Osteocyte (in vitro differentiated cells): ENCODE measurements at places on chromosomes 13 and 19. TPM values are rescaled to one million over a fixed set of nuclear protein-coding genes. Genes with fewer than 3 reads are reported as not detected.
A peak's percentile ranks its signal among the peaks of the same experiment; 100 is the strongest.

DNA sequence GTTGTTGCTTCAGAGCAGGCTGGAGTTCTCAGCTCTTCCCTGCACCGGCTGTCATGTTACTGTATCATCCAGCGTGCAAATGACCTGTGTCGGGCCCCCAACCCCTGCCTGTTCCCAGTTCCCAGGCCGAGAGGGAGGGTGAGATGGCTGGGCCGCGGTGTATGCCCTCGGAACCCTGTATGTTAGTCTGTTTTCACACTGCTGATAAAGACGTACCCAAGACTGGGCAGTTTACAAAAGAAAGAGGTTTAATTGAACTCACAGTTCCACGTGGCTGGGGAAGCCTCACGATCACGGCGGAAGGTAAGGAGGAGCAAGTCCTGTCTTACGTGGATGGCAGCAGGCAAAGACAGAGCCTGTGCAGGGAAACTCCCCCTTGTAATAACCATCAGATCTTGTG is 10.9 kb downstream of the TMEM255B start:
- no peak for DNase-seq

DNA sequence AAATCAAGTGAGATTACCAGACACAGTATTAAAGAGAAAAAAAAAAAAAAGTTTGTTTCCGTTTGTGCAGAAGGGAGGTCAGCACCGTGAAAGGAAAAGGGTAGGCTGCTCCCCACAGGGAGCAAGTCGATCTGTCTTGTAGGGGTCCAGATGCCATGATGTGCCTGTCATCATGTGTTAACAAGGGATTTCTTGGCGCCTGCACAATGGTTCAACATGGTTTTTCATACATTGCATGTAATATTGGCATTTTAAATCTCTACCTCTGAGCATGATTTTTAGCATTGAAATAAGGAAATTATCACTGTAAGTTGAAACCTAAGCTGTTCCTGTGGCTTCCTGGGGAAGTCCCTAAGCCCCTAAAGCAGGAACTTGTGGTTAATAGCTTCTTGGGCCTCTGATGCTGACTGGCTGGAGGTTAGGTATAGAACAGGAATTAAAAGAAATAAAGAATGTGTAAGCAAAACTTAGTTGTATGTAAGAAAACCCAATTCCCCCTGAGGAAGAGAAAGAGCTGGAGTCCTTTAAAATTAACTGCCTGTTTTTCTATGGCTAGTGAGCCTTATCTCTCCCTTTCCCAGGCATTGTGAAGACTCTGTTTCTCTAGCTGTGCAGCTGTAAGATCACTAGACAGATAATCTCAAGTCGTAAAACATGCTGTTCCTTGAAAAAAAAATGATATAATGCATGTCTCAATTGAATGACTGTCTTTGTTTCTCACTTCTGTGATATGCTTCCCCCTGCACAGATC is 7.4 kb upstream of the FCGBP start:
- peak; percentile 42 for DNase-seq

DNA sequence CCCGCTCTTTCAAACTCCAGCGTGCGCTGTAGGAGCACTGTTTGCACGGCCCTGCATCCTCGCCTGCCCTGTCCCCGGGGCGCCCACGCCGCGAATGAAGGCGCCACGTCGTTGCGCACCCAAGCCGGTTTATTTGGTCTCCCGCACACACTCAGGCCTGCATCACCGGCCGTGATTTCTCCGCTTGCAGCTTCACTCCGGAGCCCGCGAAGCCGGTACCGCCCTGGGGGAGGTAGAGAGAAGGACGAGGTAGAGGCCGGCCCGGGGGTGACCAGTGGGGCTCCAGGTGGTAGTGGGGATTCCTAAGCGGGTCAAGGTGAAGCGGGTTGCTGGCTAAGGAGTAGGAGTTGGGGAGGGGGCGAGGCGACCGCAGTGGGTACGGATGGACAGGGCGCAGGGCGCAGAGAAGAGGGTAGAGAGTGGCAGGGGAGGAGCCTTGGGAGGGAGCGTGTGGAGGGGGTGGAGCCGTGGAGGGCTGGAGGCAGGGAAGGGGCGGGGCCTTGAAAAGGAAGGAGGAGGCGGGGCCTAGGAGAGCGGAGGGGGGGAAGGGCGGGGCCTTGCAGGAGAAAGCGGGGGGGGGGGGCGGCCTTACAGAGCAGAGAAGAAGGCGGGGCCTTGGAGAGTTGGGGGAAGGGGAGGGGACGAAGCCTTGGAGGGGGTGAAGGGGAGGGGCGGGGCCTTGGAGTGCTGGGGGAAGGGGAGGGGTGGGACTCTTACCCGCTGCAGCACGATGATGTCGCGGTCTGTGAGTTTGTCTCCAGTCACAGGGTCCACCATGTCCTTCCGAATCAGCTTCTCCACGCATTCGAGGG is 24.6 kb downstream of the NOSIP start:
- DNase-seq: no peak

- no peak for DNase-seq
These were observed 1525.0 kb upstream of the MIR17HG start for GRCh38 chr13:89822467-89822866.

DNA sequence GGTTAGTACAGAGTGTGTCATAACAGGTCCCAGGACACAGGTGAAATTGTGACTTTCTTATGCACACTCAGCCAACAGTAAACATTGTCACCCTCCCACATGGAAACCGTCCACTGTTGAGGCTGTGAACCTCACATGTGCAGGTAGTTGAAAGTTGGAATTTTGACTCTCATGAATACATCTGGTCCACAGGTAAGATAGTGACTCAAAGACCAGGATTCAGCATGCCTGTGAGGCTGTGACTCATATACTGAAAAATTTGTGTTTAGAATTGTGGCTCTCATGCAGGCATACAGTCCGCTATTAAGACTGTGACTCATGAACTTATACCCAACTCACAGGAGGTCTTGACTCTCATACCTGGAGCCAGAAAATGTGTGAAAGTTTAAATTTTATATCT is 67.8 kb downstream of the ZNF728 start:
- DNase-seq: no peak

DNA sequence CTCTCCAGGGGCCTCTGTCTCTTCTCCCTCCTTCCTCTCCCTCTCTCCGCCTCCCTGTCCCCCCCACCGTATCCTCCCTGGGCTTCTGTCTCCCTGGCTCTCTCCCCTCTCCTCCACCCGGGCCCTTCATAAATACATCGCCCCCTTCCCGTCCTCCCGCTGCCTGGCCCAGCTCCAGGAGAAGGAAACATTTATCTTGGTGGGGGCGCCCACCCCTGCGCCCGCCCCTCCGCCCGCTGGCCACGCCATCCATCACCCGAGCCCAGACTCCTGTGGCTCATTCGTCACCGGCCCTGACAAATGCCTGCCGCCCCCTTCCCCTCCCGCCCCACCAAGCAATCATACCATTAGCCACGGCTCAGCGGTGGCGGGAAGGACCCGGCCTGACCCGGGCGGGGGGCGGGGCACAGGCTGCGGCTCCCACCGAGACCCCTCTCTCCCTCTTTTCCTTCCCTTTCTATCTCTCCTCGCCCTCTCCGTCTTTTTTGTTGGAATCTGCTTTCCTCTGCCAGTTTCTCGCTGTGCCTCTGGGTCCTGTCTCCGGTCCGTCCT is 2.6 kb upstream of the MEIS3 start:
- DNase-seq: no peak

GRCh38 chr19:19538785-19539166 is 711 bp downstream of the CILP2 start:
- DNase-seq: no peak

GRCh38 chr19:38079926-38080380 is 144.1 kb downstream of the DPF1 start:
- no peak for DNase-seq

DNA sequence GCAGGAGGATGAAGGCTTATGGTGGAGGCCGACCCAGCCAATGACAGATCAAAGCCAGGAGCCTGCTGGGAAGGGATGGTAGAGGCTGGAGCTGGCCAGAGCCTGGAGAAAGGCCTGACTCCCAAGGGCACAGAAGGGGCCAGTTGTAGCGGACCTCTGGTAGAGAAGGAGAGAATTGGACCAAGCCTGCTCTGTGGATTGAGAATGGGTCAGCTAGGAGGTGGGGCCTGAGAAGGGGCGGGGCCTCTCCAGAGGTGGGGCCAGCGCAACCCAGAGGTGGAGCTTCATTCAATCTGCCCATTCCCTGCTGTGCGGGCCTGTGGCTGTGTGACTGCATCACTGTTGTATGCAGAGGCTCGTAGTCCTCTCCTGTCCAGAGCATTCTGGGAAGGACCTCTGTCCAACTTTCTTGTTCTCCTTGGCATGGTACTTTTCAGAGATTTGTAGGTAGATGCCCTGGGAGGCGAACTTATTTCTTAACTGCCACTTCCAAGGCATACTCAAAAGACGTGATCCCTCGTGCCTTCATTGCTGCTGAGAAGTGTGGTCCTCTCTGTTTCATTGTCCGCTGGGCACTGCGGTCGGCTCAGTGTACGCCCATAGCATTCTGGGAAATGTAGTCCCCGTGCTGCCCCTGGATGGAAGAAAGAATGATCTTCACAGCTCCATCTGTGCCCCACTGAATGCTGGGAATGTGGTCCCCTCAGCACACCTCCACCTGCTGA is 6.7 kb downstream of the GRIN2D start:
- DNase-seq: no peak

DNA sequence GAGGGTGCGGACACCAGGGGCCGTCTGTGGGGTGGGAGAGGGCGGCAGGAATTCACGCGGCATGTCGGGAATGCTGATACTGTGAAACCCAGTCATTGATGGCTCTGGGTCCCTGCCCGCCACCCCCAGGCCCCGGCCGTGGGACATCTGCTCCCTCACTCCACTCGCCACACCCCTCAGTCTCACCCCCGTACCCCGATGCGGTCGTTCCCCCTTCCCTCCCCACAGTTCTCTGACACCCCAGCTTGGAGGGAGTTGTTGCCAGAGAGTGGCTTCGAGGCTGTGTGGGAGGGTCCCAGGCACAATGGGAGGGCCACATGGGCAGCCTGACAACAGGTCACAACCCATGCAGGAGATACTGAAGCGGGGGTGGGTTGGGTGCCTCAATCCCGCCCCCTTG is 1.8 kb downstream of the MAG start:
- no peak for DNase-seq

DNA sequence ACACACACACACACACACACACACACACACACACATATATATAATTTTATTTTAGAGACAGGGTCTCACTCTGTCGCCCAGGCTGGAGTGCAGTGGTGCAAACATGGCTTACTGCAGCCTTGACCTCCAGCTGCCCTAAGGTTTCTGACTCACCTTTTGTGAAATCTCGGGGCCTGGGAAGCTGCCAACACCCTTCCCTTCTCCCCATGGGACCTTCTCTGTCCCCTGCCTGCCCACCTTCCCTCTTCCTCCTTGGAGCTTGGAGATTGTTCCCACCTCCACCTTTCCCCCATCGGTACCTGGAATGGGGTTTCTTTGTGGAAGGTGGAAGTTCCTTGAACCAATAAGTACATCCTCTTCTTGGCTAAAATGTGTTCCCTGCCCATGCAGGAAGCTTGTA is 6.3 kb downstream of the ARRDC5 start:
- DNase-seq: no peak

GRCh38 chr19:49224879-49225278 is 67.3 kb downstream of the TRPM4 start:
- DNase-seq: no peak

- no peak for DNase-seq
These were observed 390.5 kb downstream of the FGF9 start for GRCh38 chr13:22061371-22061805.

DNA sequence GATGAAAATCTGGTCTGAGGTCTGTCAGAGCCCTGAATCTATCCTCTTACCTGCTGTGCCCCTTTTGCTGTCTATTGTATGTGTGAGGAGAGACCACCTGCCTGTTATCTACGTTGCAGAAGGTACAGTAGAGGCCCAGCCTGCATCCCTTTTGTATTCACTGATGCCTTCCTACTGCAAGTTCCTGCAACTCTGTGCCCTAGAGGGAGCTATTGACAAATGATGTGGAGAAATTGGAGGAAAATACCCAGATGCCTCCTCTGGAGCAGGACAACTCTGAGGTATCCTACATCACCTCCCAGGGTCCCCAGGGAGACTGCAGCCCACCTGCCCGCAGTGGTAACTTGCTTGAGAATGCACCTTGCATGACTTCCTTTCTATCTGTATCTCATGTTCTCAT is 33.7 kb downstream of the SIAH3 start:
- peak; percentile 42 for DNase-seq

GRCh38 chr19:40366697-40367561 is 18.4 kb downstream of the PLD3 start:
- DNase-seq: no peak

BEST2 gene
- not detected in 2 replicates for total RNA-seq

NCAN gene
- total RNA-seq: not detected in 2 replicates

LILRB2 gene
- not detected in 2 replicates for total RNA-seq

OR4F17 gene
- total RNA-seq: not detected in 2 replicates

MADCAM1 gene
- total RNA-seq: 1.1 and 1.3 TPM in 2 replicates

PBX4 gene
- total RNA-seq: 0.46 and 0.52 TPM in 2 replicates

LENG9 gene
- 11.0 and 11.1 TPM in 2 replicates for total RNA-seq
